Activated T-cell treated with anti-CD3 and anti-CD28 coated beads for 48 hours (primary cell): ENCODE measurements at places on chromosomes 11 and 22.

GRCh38 chr22:33726294-33726734 is 194.0 kb downstream of the LARGE1 start:
- no peak for DNase-seq

GRCh38 chr11:64878223-64878493 is 263 bp downstream of the EHD1 start:
- DNase-seq = no peak

GRCh38 chr22:27107386-27107785 is 450.0 kb downstream of the MIAT start:
- DNase-seq = no peak

DNA sequence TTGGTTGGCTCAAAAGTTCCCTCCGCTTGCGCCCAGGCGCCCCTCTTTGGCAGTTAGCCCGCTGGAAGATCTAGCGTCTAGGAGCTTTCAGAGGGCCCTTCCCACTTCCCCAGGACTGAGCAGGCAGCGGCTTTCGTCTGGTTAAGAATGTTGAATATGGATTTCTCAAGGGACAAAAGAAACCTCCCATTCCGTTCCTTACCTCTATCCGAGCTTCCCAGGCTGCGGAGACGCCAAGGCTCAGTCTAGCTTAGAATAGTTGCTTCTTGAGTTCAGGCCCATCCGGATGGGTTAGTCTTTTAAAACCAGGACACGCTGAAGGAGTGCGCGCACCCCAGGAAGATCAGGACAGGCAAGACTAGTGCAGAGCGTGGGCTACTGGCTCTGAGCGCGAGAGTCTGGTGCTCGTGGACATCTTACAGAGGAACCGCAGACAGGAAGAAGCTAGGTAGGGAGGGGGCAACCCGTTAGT is 1.6 kb downstream of the NELL1 start:
- no peak for DNase-seq

DNA sequence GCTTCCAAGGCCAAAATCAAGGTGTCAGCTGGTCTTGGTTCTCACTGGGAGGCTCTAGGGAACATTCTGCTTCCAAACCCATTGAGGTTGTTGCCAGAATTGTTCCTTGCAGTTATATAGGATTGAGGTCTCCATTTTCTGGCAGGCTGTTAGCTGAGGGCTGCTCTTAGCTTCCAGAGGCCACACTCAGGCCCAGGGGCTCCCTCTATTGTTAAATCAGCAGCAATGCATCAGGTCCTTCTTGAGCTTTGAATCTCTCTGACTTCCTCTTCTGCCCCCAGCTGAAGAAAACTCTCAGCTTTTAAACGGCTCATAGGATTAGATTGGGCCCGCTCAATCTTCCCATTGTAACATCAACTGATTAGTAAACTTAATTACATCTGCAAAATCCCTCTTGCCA is 39.3 kb upstream of the BSX start:
- peak; percentile 8 for DNase-seq

- DNase-seq = no peak
Measured at GRCh38 chr11:68051191-68052136, 12.6 kb downstream of the TCIRG1 start.

GRCh38 chr11:70601861-70602538 is 203.7 kb downstream of the CTTN start:
- no peak for DNase-seq

- DNase-seq = no peak
Measured at GRCh38 chr11:12377824-12378593, 638 bp downstream of the PARVA start.

DNA sequence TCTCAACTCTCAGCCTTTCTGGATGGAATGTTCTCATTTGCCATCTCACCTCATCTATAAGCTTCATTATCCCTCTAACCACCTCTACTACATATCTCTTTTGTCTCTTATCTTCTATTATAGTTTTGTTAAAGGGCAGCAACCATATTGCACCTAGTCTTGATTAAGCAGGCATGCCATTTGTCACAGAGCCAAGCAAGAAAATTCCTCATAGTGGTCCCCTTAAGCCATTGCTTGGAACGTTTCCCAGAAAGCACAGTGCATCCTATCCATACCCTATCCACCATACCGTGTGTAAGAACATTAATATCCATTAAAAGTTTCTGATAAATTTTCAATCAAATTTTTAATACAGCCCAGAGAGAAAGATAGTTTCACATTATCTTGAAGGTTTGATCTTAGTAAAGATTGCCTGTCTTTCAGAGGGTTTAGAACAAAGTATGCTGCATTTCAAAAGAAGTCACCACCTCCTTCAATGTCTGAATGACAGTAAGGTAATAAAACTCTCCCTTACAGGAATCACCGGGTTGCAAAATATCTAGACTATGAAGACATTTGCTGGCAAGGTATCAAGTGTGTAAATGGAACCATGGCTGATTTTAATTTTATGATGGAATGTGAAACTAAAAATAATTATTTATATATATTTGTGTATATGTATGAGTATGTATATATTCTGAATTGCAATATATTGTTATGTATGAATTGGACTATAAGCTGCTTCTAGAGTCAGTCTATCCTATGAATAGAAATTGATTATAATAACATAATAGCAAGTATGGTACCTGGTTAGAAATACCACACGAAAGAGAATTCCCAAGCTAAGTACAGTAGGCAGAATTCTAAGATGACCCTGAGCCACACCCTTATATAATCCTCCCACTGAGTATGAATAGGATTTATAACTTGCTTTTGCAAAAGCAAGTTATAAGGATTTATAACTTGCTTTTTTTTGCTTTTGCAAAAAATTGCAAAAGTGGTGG is 1296.3 kb downstream of the LRRC4C start:
- no peak for DNase-seq

DNA sequence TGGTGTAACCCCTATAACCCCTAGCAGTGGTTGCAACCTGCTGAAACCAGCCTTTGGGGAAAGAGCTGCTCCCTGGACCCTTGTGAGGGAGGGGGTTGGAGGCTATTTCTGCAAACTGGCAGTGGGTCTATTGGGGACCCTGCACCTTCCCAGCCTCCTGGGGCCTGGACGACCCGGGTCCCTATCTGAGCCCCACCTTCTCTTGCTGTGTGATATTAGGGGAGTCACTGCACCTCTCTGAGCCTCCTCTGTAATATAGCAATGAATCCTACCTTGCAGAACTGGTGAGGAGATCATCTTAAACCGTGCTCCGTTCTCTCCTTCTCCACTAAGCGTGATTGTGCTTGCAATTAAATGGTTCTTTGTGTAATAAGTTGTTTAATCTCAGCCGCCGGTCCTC is 24.0 kb upstream of the MPPED1 start:
- no peak for DNase-seq

- no peak for DNase-seq
Measured at GRCh38 chr11:5257296-5257695, 2.7 kb upstream of the HBG2 start.

DNA sequence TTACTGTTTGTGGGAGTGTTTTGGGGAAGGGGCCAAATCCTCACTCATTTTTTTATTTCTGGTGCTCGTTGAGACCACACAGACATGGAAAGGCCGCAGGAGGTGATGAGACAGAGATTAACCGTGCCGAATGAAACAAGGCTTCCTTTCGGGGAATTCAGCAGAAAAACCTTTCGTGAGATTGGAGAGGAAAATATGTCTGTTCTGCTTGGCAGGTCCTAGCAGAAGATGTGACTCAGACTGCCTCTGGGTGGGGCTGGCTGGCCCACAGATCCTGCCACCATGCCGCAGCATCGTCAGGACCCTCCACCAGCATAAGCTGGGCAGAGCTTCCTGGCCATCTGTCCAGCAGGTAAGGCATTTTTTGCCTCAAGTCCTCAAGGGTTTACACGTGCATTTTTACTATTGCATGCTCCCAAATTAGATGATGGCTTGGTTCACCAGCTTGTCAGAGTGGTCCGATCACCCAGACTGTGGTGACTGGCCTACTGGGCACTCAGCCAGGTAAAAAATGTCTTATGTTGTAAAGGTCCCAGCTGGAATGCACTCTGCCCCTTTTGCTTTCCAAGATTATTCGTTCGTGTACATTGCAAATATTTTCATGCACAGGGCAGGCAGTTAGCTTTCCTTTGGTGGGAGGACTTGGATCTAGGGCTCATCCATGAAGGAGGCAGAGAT is 1.5 kb downstream of the DDB2 start:
- DNase-seq = peak; percentile 64

DNA sequence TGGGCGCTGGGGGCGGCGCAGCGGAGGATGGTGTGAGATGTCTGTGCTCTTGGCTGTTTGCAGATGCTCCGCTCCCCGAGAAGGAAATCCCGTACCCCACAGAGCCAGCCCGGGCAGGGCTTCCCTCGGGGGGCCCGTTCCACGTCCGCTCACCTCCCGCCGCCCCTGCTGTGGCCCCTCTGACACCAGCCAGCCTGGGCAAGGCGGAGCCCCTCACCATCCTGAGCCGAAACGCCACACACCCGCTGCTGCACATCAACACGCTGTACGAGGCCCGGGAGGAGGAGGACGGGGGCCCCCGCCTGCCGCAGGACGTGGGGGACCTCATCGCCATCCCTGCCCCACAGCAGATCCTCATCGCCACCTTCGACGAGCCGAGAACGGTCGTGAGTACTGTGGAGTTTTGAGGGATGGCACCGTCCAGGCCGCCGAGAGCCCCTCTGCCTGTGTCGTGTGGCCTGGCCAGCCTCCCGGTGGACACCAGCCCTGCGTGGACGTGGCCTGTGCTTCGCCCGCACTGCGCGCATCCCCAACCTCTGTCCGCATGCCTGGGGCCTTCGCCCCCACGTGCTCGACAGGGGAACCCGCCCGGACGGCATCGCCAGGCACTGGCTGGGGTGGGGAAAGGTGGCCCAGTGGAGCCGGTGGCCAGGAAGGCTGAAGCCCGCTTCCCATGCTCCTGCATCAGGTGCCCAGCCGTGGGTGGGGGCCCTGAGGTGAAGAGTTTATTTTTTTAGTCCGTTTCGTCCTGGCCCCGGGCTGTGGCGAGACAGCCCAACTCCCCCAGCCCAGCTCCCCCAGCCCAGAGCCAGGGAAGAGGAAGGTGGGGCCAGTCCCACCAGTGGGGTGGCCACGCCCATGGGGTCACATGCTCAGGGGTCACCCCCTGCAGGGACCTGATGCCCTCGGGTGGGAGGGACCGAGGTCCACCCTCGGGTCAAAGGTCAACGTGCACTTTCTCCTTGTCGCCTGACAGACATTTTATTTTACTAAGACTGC is 6.5 kb upstream of the TRABD start:
- DNase-seq = no peak

DNA sequence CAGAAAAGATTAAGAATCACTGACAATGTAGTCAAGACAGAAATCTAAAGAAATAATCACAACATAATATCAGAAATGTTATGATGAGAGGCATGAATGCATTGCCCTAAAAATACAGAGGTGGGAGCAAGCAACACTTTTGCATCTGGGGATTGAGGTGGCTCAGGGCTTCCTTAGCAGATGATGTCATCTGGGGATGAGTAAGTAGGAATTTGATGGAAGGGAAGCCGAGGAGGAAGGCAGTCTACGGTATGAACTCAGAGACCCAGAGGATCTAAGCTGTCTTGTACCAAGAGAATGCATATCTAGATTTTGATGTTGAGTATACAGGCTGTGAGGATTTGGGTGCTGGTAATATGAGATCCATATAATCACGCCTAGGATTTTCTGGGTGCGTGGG is 193.0 kb upstream of the SNX19 start:
- DNase-seq = no peak

DNA sequence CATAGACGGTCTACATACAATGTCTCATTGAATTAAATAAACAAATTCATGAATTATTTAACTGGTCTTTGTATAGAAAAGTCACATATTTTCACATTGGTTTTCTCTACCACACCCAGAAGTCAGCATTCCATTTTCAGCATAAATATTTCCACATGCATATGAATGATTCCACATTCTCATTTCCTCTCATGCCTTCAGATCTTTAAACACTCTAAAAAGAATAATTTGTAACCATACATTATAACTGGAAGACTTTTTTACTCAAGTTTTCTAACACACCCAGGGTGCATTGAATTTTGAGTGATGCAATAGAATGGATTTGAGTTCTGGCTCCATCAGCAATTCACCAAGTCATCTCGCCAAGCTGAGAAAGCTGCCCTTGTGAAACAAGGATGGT is 501.8 kb upstream of the TENM4 start:
- DNase-seq = no peak

DNA sequence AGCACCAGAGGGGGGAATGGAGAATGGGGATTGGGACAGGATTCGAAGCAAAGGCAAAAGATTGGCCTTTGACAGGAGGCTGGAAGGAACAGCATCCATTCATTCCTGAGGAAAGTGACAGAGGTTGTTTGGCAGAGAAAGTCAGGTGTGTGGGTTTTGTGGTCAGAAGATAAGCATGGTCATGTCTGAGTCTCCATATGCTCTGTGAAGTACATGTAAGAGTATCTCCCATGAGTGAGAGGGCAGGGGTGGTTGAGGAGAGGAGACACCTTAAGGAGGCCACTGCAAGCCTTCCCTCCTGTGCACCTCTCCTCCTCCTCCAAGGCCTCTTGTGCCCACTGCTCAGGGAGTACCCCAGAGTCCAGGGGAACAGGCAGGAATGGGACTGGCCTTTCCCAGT is 1.9 kb upstream of the NLRP10 start:
- DNase-seq = no peak

DNA sequence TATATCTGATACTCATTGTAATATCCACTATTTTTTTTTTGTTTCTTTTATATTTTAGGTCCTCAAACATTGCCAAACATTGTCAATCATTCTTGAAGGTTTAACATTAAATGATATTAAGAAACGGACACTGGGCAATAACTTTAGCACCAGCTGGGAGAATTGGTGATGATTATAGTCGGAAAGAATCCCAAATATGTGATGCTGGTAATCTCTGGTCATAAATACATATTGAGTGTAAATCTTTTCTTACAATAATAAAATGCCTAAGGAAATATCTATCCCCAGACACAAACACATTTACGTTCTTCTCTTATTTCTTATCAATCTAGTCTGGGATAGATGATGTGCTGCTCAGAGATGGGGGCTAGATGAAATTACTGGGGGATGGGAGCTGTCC is 25.2 kb downstream of the OR51E2 start:
- DNase-seq = no peak

GRCh38 chr11:18066626-18067025 is 20.6 kb upstream of the TPH1 start:
- no peak for DNase-seq

- DNase-seq = no peak
Measured at GRCh38 chr11:11304550-11304949, 48.5 kb downstream of the CSNK2A3 start.
